Activated CD4-positive, alpha-beta T cell treated with anti-CD3 and anti-CD28 coated beads for 4 hours (primary cell): ENCODE measurements at places on chromosomes 5 and 9.

GRCh38 chr5:180291943-180292831, at the start of gene MAPK9:
MAPK9 (minus strand) TSS chr5:180292083; CDS start chr5:180280561, 11,522 bp downstream.
- DNase-seq = peak; percentile 83

DNA sequence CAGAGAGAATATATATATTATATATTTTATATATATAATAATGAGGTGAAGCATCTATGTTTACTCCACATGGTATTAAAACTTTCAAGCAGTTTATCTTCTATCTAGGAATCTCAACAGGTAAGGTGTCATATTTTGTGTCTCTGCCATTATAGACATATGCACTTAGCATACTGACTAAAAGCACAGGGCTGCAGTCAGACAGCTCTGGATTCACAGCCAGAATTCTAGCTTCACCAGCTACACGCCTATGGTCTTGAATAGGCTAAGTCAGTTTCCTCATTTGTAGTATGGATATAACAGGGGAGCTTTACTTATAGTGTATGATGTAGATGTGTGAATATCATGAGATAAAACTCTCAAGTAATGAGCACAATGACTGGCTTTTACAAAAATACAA, 57.9 kb downstream of the FBN2 start:
- DNase-seq = no peak

DNA sequence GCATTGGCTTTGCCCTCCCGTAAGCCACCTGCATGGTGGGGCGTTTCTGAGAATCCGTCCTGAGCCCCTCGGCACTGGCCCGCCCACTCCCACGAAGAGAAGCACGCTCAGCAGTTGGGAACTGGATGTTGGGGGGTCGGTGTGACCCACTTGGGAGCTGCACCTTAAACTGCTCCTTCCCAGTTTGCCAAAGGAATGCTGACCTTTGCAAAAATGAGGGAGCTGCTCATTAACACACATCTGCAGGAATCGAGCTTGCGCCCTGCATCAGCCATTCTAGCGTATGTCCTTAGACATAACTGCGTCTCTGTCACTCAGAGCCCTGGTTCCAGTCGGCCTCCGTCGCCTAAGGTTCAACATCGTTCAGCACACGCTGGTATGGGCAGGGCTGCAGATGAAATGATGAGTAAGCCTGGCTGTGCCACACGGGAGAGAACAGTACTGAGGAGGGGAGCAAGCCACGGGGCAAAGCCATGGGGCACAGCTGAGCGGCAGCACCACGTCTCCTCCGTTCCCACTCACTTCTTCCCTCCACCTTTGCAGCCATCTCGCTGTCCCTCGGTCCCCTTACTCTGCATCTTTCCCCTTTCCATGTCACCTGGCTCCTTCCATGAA, 28.8 kb upstream of the NCS1 start:
- DNase-seq = no peak

GRCh38 chr9:125987420-125987819, 240.2 kb downstream of the PBX3 start:
- DNase-seq = no peak

- DNase-seq = no peak
These were observed 9.6 kb downstream of the LRRC8A start for GRCh38 chr9:128891321-128892220.

DNA sequence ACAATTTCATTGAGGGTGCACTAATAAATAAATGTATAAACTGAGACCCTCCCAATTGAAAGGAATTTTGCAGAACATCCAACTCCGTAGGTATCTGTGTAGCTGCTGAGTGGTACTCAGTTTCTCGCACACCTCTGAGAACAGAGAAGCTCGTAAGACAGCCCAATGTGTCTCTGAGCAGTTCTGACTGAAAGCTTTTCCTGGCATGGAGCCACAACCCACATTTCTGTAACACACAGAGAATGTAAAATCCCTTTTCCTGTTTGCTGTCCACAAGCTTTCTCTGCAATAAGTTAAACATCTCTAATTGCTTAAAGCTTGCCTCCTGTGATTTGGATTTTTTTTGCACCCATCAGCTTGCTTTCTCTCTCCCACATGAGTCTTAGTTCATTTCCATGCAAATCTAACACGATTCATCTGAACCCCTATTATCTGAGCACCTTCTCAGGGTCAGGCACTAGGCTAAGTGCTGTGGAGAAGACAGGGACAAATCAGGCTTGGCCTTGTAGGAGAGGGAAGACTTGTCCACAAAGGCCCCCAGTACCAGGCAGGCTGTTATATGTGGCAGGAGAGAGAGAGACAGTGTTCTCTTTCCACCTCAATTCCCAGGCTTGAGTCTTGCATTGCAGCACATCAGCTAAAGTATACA, 44.2 kb upstream of the COL15A1 start:
- DNase-seq = no peak

GRCh38 chr5:17185773-17186172, 31.7 kb upstream of the BASP1 start:
- no peak for DNase-seq

- DNase-seq = no peak
These were observed 5.3 kb upstream of the CFAP95 start for GRCh38 chr9:69815313-69815712.

DNA sequence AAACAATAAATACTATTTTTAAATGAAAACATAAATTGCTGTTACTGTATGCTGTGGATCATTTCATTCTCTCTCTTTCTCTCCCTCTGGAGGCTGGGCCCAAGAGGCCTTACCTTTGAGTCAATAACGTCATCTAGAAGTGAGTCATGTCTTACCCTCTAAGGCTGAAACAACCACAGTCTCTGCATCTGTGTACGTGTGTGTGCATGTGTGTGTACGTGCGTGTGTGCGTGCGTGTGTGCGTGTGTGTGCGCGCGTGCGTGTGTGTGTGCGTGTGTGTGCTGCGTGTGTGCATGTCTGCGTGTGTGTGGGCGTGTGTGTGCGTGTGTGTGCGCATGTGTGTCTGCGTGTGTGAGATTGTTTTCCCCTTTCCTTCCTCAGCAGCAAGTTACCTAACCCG, 13.6 kb upstream of the IL17B start:
- DNase-seq = no peak

- no peak for DNase-seq
These were observed 1752.9 kb downstream of the MAT2B start for GRCh38 chr5:165258197-165258771.

DNA sequence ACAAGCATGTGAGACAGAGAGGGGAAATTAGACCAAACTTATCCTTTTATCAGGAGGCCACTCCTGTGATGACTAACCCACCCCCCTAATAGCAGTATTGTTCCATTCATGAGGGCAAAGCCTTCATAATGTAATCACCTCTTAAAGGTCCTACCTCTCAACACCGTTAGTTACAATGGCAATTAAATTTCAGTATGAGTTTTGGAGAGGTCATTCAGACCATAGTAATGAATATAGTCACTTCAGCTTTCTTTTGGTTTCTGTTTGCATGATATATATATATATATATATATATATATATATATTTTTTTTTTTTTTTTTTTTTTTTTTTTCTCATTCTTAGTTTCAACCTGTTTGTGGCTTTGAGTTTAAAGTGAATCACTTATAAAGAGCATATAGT, 10.5 kb downstream of the ADGRV1 start:
- no peak for DNase-seq

DNA sequence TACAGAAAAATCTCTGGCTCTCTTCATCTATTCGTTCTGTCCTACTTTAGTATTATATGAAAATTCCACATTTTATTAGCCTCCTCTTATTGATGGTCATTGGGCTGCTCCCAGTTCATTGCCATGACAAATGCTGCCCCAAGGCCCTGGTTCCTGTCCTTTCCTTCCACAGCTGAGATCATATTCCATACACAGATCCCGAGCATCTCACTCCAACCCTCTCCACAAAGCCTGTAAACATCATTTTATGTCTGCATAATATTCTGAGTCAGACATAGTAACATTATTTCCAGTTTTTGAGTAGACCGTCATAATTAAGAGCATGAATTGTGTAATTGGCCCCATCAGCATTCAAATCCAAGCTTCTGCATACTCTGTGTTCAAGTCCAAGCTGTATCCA, 86.3 kb downstream of the MVB12B start:
- DNase-seq = no peak

DNA sequence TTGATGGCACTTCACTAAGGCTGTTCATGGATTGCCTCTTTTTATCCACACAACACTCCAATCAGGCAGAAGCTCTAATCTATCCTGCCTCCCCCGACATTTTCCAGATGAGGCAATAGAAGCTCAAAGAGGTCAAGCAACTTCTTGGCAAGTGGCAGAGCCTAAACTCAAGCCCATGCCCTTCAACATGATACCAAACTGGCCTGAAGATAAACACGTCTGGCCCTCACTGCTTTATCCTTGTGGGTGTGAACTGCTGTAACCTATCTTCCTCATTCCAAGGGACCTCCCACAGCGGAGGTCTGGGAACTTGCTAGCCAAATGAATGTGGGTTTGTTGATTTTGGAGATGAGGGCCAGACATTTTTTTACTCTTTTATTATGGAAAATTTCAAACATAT, 9.5 kb downstream of the SLC35A4 start:
- DNase-seq = no peak

GRCh38 chr9:96777426-96777864, 442 bp downstream of the ZNF510 start:
- DNase-seq = no peak

- no peak for DNase-seq
These were observed 306.2 kb downstream of the SEMA5A start for GRCh38 chr5:9239626-9240025.

DNA sequence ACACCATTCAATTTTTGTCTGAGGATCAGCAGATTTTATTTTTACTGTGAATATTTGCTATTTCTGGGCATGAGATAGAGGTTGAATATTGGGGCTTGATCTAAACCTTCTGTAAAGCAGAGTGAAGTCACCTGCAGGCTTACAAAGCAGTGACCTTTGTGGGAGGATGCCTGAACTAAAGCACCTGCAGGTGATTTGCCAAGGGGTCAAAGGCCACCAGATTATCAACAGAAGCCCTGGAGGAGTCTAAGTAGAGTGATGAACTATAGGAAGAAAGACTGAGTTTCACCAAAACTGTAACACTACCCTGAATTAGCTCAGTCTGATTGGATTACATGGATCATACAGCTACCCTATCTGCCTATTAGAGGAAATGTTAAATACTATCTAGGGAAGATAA, 144.3 kb upstream of the PRLR start:
- DNase-seq = no peak

DNA sequence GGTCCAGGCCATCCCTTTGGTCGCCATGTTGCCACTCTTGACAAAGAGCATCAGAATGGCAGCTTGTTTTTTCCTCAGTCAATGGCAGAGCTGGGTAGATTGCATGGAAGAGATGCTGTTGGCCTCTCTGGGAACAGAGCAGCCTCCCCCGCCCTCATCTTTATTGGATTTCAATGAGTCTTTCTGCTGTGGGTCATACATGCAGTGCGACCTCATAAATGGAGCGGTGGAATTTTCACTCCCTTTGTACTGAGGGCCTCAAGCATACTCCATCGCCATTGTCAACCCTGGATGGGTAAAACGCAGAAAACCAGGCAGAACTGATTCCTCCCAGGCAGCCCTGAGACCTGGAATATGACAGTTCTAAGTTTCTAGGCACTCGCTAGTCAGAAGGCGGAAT, 71.8 kb downstream of the ZNF618 start:
- no peak for DNase-seq

GRCh38 chr5:36569491-36569890, 36.9 kb upstream of the SLC1A3 start:
- DNase-seq = no peak

DNA sequence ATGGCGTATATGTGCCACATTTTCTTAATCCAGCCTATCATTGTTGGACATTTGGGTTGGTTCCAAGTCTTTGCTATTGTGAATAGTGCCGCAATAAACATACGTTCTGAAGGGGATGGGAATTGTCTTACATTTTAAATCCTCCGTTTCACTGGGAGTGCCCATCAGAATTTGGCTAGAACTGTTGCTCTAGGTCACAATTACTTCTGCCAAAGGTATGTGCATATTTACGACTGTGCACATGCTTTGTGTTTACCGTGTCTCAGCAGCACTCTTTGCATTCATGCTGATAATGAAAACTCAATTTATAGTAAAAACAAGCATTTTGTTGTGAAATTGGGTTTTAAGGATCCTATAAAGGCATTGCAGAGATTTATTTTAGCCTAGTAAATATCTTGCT, 151.9 kb upstream of the ZNF618 start:
- DNase-seq = no peak

DNA sequence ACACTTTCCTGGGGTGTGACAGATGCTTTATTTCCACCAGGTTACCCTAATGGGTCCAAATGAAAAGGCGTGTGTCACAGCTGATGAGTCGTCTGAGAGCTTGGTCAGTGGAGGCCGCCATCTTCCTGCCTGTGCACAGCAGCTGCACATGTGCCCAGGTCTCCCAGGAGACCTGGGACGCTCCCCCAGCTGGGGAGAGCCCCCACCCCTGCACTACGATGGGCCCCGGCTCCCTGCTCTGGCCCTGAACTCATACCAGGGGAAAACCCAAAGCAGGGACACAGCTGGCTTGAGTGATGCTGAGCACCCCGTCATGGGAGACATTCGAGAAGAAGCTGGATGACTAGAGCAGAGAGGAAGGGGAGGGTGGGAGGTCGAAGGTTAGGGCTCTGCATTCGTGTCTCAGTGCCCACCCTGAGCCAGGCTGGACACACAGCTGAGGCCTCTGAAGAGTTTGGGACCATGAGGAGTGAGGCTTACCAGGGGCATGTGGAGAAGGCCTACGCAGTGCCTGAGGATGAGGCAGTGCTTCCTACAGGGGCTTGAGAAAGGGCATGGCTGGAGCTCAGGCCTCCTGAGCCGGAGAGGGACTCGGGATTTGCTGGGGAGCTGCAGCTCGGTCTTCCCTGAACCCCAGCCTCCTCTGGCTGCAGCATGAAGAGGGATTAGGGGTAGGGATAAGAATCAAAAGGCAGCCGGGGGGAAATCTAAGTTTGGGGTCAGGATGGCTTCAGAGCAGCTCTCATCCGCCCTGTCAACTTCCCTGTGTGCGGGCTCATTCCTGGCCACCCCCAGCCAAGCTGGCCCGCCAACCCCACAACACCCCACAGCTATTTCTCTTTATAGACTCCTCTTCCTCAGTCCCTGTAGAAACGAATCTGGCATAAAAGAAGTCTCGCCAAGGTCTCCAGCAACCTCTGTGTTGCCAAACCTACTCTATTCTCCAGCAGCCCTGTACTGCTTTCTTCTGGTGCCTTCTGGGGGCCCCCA, 42.2 kb upstream of the RNU6ATAC start:
- no peak for DNase-seq
